ENCODE measurements at places on chromosomes 16 and 17.

DNA sequence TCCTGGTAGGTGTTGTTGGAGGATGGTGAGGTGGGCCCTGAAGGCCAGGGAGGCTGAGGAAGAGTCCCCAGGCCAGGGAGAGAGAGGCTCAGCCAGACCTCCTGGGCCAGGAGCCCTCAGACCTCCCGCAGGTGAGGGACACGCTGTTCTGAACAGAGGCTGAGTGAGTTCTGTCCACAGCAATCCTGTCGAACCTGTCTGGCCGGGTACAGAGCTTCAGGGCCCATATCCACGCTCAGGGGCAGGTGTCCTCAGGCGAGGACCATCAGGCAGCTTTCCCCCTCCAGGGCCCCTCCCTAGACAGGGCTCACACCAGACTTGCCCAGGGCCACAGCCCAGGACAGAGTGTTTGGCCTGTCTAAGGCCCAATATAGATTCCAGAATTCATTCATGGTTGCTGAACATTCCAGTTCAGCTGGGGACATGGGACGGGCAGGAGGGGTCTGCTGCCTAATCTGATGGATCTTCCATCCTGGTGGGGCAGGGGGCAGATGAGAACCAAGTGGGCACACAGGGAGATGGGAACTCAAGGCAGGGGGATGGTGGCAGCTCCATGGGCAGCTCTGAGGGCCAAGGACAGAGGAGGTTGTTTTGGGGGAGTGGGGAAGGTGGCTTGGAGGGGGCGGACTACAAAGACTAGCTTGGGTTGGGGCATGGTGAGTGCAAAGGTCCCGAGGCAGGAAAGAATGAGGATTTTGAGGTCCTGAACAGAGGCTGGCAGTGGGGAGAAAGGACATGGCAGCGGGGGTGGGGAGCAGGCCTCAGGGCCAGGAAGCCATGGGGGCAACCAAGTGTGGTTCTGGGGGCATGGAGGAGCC is 23.4 kb upstream of the MPRIP start:
- no peak for DNase-seq

DNA sequence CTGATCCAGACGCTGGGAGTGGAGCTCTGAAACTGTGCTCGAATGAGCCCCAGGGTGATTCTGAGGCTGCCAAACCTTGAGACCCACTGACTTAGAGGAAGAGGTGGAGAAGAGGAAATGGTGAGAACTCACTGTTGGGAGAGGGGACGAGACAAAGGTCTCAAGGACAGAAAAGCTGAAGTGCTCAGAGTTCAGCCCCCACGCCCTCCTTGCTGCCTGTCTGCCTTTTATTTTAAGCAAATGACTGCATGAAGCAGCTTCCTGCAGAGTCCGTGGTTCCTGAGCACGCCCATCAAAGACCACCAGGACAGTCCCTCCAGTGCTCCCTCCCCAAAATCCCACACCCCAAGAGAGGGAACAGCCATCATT is 20.4 kb downstream of the COTL1 start:
- DNase-seq, result no peak

- DNase-seq, result no peak
Measured at GRCh38 chr17:42270596-42270995, 5.6 kb downstream of the STAT5B start.

GRCh38 chr16:4372001-4372577 is 441 bp downstream of the VASN start:
- no peak for DNase-seq

GRCh38 chr17:2621241-2621640 is 27.8 kb downstream of the PAFAH1B1 start:
- no peak for DNase-seq

GRCh38 chr16:83143788-83144187 is 517.0 kb downstream of the CDH13 start:
- no peak for DNase-seq

GRCh38 chr16:14307527-14308367 is 236.6 kb downstream of the MRTFB start:
- no peak for DNase-seq

GRCh38 chr17:11682646-11683045 is 84.4 kb downstream of the DNAH9 start:
- no peak for DNase-seq

DNA sequence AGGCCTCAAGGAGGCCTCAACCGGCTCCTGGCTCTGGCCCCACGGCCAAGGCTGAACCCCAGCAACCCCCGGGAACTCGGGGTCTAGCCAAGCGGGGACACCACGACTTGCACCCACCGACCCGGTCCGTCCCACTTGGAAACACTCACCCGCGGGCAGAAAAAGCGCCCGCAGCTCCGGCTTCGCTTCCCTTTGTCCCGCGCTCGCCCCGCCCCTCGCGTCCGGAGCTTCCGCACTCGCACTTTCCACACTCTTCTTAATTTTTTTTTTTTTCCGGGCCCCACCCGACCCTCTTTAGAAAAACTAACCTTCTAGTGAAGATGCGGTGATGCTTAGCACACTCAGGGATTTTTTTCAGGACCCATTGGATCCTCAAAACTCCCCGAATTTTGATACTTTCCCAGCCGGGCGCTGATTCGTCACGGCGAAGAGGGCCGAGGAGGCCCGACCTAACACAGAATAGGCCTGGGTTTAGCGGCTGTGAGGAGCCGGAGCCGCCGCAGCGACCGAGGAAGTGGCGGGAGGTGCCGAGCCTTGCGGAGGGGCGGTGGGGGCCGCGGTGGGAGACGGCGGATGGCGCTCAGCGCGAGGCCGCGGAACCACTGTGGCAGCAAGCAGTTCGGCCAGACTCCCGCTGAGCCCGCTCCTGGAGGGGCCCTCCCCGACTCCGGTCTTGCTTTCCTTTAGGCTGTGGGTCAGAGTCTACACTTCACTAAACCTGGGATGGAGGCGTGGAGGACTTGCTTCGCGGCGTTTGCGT is at the start of gene SMARCE1:
TSS of gene SMARCE1 (minus strand) at position 195 of the 760 bp plus-strand sequence. CDS start 2,016 bp downstream, outside the sequence.
- peak; percentile 78 for DNase-seq

GRCh38 chr17:4293572-4293971 is 29.8 kb upstream of the ANKFY1 start:
- no peak for DNase-seq

GRCh38 chr17:50207315-50207714 is 5.9 kb upstream of the COL1A1 start:
- no peak for DNase-seq

- no peak for DNase-seq
Measured at GRCh38 chr17:59254742-59255141, 34.4 kb downstream of the GDPD1 start.

- peak; percentile 50 for DNase-seq
Measured at GRCh38 chr17:19247473-19247872, 10.3 kb downstream of the EPN2 start.

DNA sequence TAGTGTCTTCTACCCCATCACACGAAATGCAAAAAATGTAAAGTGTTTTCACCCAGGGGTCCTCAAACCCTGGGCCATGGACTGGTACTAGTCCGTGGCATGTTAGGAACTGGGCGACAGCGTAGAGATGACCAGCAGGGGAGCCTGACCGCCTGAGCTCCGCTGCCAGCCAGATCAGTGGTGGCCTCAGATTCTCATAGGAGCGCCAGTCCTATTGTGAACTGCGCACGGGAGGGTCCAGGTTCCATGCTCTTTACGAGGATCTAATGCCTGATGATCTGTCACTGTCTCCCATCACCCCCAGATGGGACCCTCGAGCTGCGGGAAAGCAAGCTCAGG is 4.5 kb downstream of the SCARF1 start:
- DNase-seq, result no peak

DNA sequence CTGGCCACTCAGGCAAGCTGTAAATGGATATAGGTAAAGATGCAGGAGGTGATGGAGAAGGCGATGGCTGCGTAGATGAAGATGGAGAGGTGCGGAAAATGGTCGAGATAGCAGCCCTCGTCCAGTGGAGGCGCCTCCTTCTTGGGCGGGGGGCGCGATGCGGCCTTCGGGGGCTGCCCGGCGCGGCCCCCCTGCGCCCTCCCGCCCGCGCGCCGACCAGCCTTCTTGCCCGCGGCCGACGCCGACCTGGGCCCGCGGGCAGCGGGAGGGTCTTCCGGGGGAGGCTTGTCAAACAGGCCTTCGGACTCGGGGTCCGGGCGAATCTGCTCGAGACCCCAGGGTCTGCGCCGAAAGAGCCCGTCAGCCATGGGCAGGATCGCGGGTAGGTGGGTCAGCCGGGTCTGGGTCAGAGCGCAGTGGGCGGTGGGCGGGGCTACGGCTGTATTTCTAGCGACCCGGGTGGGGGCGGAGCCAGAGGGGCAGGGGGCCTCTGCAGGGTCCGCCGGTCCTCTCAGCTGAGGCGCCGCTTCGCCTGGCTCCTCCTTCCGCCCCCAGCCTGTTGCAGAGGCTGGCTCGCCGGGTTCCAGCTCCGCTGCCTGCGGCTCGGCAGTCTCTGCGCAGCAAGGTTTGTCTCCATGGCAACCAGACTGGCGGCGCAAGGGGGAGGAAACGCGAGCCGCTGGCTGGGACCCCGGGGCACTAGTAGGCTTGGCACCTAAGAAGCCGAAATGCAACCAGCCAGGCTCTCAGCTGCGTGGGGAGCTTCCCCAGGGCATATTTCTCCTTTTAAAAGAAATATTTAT is 14.4 kb downstream of the MIS12 start:
- no peak for DNase-seq

DNA sequence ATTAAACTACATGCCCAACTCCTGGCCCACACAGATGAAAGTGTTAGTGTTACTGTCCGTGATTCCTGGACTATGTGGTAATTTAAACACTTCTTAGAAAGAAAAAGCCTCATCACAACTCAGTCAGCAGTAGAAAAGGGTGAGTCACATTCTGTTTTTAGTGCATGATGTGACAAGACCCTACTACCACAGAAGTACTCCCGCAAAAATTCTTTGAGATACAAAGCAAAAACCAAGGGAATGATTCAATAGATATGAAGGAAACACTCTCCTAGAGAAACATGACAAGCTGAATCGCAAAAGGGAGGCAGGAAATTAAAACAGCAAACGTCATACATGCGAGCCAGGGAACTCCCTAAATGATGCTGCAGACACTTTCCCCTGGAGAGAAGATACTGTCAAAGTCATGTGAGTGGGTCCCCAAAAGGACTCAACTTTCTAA is 14.4 kb downstream of the SNN start:
- no peak for DNase-seq

GRCh38 chr17:82963104-82963950 is 116.1 kb upstream of the METRNL start:
- DNase-seq, result no peak

DNA sequence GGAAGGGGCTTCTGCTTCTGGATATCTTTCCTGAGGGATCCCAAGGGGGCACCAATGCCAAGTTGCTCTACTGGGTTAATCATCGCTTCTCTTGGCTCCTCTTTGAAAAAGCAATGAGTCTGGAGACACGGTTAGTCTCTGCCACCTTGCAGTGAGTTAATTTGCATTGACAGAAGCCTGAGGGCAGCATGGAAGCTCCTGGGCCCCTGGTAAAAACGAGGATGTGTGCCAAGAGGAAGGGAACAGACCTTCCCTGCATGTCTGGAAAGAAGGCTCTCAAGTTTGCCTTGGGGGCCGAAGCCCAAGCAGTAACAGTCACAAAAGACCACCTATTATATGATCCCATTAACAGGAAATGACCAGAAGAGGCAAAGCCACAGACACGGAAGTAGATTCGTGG is 86.7 kb downstream of the IRX5 start:
- no peak for DNase-seq

DNA sequence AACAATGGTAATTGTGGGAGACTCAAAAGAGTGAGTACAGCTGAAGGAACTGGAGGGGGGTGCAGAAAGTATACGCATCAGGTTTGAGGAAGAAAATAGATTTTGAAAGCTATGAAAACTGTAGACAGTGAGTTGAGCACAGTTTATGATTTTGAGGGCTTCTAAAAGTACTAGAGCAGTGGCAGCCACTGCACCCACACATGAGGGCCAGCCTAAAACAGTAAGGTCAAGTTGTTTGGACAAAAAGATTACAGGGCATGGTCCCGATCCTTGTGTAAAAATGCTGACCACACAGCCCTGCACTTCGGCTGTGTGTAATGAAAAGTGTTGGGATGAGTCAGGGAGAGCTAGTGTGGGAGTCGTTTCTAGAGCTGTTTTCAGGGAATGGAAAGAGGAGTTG is 2282.1 kb downstream of the TP53TG3F start:
- no peak for DNase-seq

DNA sequence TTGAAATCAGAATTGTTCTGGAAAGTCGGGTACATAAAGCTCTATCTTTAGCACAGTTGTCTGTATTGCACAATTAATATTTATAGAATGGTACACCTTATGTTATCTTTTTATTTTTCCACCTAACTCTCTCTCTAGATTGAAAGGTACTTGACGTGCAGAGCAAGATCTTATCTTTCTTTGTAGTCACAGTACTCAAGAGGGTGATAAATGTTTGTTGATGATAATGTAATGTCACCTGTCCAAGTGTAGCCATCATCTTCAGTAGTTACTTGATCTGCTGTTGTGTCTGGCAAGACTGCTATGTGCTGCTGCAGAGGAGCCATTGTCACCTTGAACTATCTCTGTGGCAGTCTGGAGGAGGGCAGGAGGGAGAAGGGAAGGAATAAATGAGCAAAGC is 5.3 kb downstream of the HMOX2 start:
- DNase-seq, result no peak

GRCh38 chr17:32264140-32264799 is 1.4 kb upstream of the RHBDL3 start:
- no peak for DNase-seq

Measured in hematopoietic multipotent progenitor cell treated with erythropoietin and hydrocortisone succinate and interleukin-3 and kit ligand, for 15 days (in vitro differentiated cells).